Osteoblast (primary cell): ENCODE measurements at places on chromosomes 12 and 14. TPM values are rescaled to one million over a fixed set of nuclear protein-coding genes. Genes with fewer than 3 reads are reported as not detected.

DNA sequence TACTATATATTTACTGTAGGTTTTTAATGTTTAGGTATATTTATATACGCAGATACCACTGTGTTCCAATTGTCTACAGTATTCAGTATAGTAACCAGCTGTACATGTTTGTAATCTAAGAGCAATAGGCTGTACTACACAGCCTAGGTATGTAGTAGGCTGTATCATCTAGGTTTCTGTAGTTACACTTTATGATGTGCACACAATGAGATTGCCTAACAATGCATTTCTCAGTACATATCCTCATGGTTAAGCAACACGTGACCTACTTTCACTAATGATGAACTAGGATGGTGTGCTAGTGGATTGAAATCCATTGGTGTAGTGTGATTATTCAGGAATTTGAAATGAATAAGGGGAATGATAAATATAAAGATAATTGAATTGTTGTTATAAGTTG is 77.7 kb downstream of the ETNK1 start:
- no peak for DNase-seq

- no peak for DNase-seq
Observed at GRCh38 chr12:79939728-79940310, 4.9 kb upstream of the PPP1R12A start.

- no peak for DNase-seq
Observed at GRCh38 chr12:75784591-75784990, 247.0 kb downstream of the PHLDA1 start.

GRCh38 chr12:107094183-107094448 is 767 bp upstream of the CRY1 start:
- no peak for DNase-seq

GRCh38 chr14:30915596-30915995 is 41.2 kb downstream of the COCH start:
- no peak for DNase-seq

- DNase-seq: no peak
Observed at GRCh38 chr14:57982804-57983634, 117.1 kb upstream of the SLC35F4 start.

- peak; percentile 26 for DNase-seq
Observed at GRCh38 chr14:63186453-63186852, 17.8 kb upstream of the RHOJ start.

GRCh38 chr12:59699421-59700152 is 103.8 kb downstream of the SLC16A7 start:
- DNase-seq: no peak

DNA sequence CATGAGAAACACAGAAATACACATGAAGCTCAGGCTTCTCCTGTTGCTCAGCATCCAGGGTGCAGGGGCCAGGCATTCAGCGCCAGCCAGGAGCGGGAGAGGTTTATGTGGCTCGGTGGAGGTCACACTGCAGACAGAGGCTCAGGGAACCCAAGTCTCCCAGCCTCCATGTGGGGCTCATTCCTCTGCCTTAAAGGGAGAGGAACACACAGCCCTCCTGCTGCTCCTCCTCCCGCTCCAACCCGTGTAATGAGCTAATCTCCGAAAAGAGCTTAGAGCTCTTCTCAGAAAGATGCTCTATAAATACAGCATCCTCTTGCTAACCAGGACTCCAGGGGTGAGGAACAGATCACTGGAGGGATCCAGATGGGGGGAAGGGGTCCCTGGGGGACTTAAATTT is 28.2 kb downstream of the FGF6 start:
- DNase-seq: no peak

DNA sequence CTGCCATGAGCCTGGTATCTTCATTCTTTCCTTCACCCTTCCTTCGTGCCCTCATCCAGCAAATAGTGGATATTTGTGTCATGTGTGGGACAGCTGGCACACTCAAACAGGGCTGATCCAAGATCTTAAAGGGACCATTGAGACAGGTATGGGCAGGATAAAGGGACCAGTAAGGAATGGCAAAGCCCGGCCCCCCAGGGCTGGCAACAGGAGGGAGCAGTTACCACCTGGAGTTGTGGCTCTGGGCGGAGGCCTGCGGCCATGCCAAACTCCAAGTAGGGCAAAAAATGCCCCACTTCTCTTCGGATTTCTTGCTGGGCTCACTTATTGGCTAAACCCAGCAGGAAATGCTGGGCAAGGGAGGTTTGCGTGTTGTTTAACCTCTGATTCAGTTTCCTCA is 2.1 kb downstream of the OGFOD2 start:
- DNase-seq: peak; percentile 37

- no peak for DNase-seq
Observed at GRCh38 chr12:98154850-98155249, 360.5 kb upstream of the TMPO start.

DNA sequence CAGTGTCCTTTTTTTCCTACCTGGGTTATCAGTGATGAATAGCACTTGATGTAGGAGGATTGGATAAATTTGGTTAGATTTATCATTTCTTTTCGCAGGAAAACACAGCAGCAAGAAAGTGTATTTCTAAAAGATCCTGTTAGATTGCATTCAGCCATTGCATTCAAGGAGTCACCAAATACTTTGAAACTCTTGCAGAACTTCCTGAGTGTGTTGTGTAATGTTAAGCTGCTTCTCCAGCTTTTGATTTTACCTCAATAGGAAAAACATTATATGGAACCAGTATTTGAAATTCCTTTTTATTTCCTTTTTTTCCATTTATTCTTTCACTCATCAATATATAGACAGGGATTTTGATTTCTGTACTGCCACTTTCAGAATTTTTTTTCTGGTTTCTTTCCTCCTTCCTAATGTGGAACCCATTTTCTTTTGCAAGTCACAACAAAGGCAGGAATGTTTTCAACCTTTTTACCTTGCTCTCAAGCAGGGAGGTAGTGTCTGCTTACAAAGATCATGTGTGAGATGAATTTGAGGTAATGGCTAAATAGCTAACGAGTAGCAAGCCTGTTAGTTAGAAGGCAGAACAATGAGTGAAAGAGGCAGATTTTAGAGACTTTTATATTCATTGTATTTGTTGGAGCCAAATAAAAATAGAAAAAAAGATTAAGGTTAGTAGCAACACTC is 56.2 kb downstream of the PPHLN1 start:
- no peak for DNase-seq

DNA sequence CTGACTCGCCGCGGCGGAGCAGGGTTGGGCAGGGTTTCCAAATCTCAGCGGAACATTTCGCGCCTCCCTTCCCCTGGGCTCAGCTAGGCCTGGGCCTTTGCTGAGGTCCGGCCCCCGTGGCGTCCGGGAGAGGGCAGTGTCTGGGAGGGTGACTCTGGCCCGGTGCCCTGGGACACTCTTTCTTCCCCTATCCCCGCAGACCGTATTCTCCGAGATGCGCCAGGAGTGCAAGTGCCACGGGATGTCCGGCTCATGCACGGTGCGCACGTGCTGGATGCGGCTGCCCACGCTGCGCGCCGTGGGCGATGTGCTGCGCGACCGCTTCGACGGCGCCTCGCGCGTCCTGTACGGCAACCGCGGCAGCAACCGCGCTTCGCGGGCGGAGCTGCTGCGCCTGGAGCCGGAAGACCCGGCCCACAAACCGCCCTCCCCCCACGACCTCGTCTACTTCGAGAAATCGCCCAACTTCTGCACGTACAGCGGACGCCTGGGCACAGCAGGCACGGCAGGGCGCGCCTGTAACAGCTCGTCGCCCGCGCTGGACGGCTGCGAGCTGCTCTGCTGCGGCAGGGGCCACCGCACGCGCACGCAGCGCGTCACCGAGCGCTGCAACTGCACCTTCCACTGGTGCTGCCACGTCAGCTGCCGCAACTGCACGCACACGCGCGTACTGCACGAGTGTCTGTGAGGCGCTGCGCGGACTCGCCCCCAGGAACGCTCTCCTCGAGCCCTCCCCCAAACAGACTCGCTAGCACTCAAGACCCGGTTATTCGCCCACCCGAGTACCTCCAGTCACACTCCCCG is 3.0 kb downstream of the WNT1 start:
- peak; percentile 91 for DNase-seq

DNA sequence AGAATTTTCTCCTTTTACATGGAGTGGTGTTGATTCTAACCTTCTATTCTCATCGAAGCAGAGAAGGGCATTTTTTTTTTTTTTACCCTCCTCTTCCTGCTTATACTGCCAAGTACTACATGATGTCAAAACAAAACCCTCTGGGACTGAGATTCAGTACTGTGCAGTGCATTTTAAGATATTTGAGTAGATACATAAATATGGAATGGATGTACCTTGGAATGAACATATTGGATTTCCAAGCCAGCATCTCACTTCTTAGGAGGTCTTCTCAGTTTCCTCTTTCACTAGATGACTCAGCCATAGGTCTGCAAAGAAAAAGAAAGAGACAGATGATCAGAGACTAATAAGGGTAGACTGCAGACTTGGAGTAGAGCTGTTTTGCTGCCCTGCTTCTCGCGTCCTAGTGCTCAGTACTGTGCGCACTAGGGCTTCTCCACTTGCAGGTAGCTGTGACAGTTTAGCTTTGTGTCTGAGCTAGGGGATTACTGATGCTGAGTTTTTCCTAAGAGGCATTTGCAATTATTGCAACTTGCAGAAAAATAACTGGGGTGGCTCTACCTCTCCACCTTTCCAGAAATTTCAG is 20.4 kb downstream of the TPH2 start:
- DNase-seq: no peak

KLRC1 gene
- not detected in 2 replicates for total RNA-seq

DNA sequence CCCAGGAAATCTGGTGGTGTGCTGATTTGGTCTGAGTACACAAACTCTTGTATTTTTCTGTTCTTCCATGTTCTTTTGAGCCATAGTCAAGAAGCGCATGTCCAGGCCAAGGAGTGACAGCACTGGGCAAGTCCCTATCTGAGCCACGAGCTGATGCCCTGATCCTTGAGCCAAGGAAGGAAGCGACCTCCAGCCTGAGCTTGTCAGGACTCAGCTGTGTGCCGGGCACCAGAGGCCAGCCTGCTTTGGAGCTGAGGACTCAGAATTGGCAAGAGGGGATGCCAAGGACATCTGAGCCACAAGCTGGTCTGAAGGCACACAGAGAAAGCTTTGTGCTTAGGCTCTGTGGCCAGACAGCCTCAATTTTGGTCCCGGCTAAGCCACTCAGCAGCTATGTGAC is 52.6 kb downstream of the GALNT16 start:
- no peak for DNase-seq

RD3L gene
- total RNA-seq: not detected in 2 replicates

GRCh38 chr12:94057262-94058151 is 90.9 kb upstream of the PLXNC1 start:
- no peak for DNase-seq
